ENCODE measurements at places on chromosomes 11 and 22.

GRCh38 chr11:91244912-91245311, 979.7 kb upstream of the FAT3 start:
- no peak for DNase-seq

DNA sequence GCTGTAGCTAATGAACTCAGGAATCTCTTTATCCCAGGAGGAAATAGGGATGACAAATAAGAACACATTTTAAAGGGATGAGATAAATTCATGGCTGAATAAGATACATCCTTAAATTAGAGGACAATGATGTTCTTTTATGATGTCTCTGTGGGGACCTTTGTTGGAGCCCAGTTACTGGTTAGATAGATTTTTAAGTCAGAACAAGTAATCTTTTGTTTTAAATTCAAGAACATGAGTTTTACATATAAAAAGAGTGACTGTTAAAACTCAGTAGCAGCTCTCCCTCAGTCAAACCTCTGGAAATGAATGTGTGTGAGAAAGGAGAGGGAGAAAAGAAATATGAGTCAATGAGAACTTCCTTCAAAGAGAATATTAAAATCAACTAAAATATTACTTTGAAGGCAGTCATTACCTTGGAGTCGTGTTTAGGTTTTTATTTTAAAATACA, 241.6 kb downstream of the SWAP70 start:
- DNase-seq = no peak

DNA sequence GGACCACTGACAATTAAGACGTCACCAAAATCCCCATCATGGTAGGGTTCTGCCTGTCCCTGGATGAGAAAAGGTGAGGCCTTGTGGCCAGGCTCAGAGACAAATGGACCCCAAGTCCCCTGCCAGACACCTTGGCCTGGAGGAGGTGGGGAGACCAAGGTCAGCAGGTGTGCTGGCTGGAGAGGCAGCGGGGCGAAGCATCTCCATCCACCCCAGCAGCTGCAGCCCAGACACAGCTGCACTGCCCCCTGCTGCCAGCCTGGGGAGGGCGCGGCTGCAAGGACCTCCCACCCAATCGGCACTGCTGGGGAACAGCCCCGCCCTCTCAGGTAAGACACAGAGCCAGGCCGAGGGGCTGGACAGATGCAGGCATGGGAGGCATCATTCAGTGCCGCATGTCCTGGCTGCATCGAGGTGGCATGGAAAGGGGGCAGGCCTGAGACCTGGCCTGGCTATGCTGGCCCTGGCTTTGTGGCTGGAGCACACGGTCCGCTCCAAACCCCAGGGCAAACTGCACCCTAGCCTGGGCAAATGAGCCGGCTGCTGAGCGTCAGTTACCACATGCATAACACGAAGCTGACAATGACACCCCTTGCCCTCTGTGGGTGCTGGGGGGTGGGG, 12.2 kb upstream of the MFNG start:
- DNase-seq = no peak

DNA sequence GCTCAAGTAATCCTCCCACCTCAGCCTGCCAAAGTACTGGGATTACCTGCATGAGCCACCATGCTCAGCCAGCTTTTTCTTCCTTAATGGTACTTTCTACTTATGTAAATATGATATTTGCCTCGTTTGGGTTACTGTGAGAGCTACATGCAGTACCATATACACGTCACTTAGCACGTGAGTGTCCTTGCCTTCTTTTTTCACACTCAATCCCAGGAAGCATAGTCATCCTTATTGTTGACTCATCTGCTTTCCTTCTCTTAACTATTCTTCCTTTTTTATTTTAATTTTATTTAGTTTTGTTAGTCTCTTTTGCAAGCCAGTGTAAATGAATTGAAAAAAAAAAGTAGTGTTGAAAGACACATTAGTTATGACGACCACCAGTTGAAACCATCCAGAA, 205.9 kb downstream of the HIPK3 start:
- no peak for DNase-seq

GRCh38 chr22:30444632-30445437, 19.3 kb downstream of the MTFP1 start:
- peak; percentile 65 for DNase-seq

- no peak for DNase-seq
Observed at GRCh38 chr22:22977479-22978200, 90.0 kb downstream of the IGLL5 start.

GRCh38 chr11:87097582-87097981, 59.8 kb downstream of the TMEM135 start:
- DNase-seq = no peak

GRCh38 chr11:119130662-119131061, 9.3 kb downstream of the HINFP start:
- no peak for DNase-seq
